ENCODE measurements at places on chromosomes 5 and 9.
A peak's percentile ranks its signal among the peaks of the same experiment; 100 is the strongest.

GRCh38 chr9:84897362-84898094 lies 228.0 kb downstream of the NTRK2 start:
- no peak for ATAC-seq

- ATAC-seq: no peak
Measured at GRCh38 chr9:137365056-137365455, 57.9 kb downstream of the EXD3 start.

- ATAC-seq: no peak
Measured at GRCh38 chr9:117008461-117008860, 321.4 kb downstream of the TRIM32 start.

DNA sequence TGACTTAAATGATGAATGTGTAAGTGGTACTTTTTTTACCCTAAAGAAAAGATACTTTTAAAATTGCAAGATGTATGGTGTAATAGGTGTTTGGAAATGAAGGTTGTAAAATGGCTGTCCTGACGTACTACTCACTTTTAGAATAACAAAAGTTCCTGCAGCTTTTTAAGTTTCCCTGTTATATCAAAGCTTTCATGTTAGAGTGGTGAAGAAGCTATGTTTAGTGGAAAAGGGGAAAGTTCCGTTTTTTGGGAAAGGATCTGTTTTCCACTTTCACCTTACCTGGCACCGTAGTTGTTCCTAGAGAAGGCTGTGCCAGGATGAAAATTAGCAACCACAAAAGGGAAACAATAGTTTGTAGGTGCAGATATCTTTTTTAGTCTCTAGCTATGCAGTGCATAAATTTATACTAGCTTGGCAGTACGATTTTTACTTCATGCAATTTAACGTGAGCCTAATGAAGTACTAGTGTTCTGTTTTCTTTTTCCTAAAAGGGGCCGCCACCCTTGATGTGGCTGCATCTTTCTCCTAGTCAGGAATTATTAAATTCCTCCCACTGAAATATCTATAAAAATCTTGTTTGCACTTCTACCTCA lies 1.3 kb downstream of the TNPO1 start:
- no peak for ATAC-seq

DNA sequence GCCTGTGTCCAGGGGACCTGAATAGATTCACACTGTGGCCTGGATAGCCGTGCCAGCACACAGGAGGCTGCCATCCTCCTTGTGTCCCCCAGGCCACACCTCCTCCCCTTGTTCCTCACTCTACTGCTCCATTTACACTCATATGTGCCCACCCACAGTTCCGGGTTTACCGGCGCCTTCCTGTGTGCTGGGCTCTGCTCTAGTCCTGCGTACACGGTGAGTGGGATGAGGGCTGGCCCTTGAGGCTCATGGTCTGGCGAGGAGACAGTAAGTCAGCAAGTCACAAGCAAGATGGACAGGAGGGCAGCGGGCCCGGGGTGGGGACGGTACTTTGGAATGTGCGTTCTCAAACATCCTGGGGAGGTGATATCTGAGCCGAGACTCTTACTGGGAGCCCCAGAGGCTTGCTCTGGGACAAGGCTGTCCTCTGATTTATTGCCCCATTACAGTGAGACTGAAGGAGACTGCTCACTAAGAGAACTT lies 32.4 kb upstream of the NXNL2 start:
- ATAC-seq: no peak

- ATAC-seq: no peak
Measured at GRCh38 chr5:40973364-40974004, 64.2 kb downstream of the C7 start.

DNA sequence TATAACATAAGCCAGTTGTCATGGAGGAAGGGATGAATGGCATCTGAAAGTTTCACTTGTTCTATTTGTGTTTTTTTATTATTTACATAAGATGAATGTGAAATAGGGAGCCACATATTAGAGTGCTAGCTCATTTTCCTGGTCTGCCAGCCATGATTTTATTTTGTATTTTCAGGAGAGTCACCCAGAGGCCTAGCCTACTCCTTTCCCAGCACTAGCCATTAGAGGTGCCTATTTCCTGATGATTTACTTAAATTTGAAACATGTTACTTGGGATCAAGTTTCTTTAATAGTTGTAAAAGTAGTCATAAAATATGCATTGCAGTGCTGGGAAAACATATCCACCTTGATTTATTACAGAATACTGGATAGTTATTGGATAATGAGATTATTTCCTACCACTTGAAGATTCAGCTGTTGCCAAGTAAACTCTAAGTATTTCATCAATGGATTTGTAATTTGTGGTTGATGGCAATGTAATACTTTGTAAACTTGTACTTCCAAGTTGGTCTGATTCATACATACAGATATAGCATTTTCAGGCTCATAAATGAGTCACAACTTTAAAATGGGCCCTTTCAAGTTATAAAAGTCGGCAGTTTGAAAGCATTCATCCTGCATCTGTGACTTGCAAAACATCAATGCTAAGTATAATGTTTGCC lies 50.8 kb downstream of the KCNN2 start:
- no peak for ATAC-seq

DNA sequence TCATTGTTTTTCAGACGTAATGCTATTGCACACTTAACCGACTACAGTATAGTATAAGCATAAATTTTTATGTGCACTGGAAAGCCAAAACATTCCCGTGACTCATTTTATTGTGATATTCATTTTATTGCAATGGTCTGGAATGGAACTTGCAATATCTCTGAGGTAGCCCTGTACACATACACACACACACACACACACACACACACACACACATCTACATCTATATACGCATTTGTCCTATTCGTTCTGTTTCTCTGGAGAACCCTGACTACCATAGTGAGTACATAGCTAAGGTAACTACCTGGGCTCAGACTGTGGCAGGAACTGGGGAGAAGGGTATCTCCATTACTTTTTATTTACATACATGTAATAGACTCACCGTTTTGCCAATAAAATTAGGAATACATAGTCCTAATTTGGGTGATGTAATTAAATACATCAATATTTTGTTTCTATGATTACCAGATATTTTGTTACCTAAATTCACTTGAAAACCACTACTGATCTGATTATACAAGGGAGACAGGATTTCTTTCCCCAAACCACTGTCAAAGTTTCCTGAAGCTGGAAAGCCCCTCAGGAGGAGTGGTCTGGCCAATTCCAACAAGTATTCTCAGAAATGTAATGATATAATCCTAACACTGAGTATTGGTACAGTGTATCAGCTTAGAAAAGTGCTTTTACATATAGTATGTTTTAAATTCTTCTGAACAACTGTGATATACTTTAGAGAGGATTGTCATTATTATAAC lies 74.0 kb upstream of the PLPP1 start:
- ATAC-seq: no peak

DNA sequence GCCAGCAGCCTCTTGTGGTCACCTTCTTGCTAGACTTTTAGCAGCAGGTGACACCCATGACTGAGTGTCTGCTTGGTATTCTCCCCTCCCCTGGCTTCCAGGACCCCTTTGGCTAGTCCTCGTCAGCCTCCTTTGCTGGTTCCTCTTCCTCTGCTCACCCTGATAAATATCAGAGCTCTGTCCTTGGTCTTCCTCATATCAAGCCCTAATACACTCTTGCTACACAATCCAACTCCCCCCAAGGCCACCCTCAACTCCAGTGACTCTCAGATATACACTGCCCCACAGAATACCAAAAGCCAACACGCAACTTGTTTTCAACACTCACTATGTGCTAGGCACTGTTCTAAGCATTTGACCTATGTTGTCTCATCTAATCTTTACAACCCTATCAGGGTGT lies 30.3 kb upstream of the LCP2 start:
- ATAC-seq: no peak

DNA sequence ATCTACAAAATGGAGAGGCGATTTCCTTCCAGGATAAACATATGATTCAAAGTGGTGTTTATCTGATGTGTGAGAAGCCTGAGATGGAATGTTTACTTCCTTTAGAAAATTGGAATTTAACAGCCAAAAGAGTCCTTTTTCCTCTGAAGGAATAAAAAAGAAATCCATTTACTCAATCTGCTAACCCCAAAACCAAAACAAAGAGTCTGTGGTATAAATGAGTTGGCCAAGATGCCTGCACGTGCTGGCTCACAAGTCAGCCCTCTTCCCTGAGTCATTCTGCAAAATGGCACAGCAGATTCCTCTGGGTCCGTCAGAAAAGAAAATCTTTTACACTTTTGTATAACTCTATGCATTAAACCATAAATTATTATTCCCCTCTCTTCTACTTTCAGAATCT lies 60.8 kb downstream of the EBF1 start:
- no peak for ATAC-seq

DNA sequence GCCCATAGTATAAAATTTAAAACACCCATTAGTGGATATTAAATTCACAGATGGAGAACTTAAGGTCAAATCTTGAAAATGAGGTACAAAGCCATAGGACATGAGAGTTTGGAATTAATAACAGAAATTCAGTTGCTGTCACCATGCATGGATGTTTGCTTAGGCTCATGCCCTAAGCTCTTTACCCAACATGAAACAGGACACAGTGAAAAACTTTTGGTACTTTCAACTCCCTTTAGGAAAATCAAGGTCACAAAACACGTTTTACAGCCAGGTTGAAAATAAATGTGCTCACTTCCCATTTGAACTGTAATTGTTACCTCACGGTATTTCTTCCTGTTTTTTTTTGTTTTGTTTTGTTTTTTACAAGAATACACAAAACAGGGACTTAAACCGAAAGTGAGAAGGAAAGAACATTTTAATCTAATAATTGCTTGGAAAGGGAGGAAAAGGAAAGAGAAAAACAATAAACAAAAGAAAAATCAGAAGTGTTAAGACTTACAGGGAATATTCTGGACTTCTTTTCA lies 6.1 kb upstream of the TOPORS start:
- ATAC-seq: no peak

GRCh38 chr5:174188295-174188694 lies 142.8 kb downstream of the NSG2 start:
- no peak for ATAC-seq

- ATAC-seq: no peak
Measured at GRCh38 chr5:86332851-86333250, 284.9 kb upstream of the COX7C start.

- ATAC-seq: no peak
Measured at GRCh38 chr5:31758803-31759425, 120.0 kb downstream of the PDZD2 start.

DNA sequence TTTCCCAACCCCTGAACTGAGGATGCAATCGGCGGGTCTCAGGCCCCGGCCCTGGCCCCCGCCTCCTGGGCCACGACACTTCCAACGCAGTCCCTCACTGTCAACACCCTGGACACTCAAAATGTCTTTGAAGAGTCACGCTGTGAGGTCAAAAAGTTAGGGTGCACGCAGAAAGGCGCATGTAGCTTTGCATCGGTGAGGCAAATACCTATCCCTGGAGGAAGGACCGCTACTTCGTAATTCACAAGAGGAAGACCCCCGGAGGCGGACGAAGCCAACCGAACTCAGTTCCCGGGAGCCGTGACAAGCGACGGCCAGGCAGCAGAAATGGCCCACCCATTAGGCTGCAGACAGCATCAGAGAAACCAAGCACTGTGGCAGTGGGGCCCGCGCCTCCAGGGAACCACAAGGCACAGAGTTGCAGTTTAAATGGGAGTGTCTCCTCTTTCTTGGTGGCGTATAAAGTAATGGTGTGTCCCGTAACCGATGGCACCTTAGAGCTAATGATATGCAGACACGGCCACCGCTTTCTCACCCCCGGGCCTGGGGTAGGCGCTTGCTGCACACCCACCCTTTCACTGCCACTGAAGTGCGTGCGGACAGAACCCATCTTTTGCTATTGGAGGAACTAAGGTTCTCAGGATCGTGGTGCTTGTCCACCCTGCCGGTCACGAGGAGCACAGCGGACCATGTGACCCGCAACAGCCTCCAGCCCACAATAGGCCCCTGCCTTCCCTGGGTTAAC lies 9.0 kb downstream of the ADAMTS2 start:
- ATAC-seq: no peak

GRCh38 chr5:79151942-79152671 lies 40.5 kb downstream of the BHMT start:
- ATAC-seq: no peak

GRCh38 chr9:94068257-94068656 lies 16.0 kb upstream of the PTPDC1 start:
- ATAC-seq: no peak

DNA sequence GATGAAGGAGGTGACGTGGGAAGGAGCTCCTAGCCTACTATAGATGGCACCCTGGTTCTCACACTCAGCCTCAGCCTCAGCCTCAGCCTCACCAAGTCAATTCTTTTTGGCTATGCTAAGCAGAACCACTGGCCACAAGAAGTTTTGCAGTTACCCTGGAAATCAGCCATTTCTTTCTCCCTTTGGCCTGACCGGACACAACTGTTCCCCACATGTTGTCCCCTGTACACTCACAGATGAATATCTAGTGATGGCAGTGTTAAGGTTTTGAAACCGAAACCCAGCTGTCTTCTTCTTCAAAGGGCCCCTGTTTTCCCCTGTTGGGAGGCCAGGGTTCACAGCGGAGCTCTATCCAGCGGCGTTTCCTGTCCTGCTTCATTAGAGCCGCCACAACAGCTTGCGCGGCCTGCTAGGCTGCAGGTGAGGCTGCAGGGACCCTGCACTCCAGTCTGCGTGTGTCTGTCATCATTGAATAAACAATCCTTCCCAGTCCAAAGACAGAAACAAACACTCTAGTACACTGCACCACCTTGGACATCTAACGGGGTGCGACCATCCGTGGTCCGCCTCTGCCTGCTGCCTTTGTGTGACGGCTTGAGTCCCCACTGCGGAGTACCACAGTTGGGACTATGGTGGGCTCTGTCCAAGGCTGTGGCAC lies 250.5 kb downstream of the DENND1A start:
- peak; percentile 25 for ATAC-seq

DNA sequence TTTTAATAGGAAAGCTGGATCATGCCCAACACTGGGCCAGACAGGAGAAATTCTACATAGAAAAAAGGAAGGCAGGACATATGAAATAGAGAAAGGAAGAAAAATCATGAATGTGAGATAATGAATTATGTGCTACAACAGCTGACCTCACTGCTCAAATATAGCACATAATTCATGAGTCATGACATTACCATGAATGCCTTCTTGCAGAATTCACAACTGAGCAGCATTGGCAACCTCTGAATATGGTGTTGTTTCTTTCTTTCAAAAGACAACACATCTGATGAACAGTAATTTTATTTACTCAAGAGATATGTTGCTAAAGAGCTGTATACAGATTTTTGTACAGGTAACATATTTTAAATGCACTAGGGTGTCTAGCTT lies 34.4 kb downstream of the APBA1 start:
- peak; percentile 97 for ATAC-seq

DNA sequence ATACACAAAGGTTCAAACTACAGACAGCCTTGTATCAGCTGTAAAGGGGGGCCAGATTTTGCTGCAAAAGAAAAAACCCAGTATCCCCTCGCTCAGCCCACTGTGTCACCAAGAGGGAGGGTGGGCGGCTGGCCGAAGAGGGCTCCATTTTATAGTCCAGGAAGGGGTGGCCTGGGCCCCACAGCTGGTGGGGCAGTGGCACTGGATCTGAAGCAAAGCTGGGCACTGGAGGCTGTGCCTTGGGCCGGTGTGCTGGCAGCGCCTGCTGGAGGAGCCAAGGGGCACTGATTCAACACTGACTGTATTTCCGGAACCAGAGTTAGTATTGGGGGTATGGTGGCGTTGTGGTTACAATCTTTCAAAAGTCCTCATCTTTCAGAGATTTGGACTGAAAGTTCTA lies 9.1 kb downstream of the BRD3 start:
- peak; percentile 56 for ATAC-seq

- ATAC-seq: no peak
Measured at GRCh38 chr9:91094324-91095088, 267.2 kb downstream of the AUH start.

GRCh38 chr5:35771300-35771699 lies 85.4 kb upstream of the IL7R start:
- no peak for ATAC-seq

Data from SK-N-SH treated with all-trans-retinoic acid at 6 μM for 48 hours (cell line).